Muscle of back (tissue), 13 donors: ENCODE measurements at places on chromosomes 16 and 17. TPM values are rescaled to one million over a fixed set of nuclear protein-coding genes. Genes with fewer than 3 reads are reported as not detected.
A peak's percentile ranks its signal among the peaks of the same experiment; 100 is the strongest.

SMG1 gene
- 39.0 TPM for polyA plus RNA-seq

MT1G gene
- polyA plus RNA-seq, result 0.92 TPM

DNA sequence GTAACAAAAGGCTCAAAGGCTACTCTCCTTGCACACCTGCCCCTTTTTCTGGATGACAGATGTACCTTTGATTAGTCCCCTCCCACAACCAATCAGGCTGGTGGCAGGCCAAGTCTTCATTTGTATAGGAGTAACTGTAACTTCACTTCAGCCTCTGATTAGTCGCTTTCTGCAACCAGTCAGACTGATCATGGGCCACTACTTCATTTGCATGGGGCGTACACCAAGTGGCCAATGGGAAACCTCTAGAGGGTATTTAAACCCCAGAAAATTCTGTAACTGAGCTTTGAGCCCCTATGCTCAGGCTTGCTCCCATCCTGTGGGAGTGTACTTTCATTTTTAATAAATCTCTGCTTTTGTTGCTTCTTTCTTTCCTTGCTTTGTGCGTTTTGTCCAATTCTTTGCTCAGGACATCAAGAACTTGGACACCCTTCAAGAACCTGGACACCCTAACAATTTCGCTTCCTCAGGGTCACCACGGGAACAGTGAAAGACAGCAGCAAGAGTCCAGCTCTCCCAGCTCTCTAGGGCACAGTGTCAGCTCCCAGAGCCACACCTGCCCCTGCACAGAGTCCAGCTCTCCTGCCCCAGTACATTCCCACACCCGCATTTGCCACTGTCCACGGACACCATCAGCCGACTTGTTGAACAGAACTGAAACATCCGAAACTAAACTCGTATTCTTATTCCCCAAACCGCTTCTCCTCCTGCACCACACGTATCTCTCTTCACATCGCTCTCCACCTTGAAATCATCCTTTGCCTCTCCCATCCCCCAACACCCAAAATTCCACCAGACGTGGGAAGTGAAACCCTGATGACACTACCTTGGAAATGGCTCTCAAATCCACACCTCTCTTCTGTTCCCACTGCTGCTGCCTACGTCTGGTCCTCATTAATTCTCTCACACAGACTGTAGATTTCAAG, 53.4 kb downstream of the ABCC12 start:
- DNase-seq, result no peak

HBM gene
- polyA plus RNA-seq, result 6.5 TPM

- DNase-seq, result peak; percentile 53
These were observed 789 bp downstream of the CSNK1D start for GRCh38 chr17:82272495-82273326.

DNA sequence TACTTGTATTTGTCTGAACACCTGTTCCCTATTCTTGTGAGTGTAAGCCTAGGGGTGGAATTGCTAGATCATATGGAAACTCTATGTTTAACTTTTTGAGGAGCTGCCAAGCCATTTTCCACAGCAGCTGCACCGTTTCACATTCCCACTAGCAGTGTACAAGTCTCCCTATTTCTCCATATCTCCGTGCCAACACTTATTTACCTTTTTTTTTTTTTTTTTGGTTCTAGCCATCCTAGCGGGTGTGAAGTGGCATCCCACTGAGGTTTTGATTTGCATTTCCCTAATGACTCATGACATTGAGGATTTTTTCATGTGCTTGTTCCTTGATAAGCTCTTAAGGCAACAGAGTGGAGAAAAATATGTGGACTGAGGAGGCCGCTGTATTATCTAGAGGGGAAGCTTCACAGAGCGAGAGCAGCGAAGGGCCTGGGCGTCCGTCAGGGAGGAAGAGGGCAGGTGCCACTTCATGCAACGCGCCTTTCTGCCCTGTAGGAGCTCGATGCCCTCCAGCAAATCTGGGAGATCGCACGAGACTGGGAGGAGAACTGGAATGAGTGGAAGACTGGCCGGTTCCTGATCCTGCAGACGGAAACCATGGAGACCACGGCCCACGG, 50.0 kb downstream of the DNAH2 start:
- peak; percentile 48 for DNase-seq

- DNase-seq, result no peak
These were observed 36.6 kb downstream of the FAM20A start for GRCh38 chr17:68564415-68565111.

GRCh38 chr17:66717641-66718058, 117.3 kb upstream of the CACNG5 start:
- DNase-seq, result no peak

CD300LB gene
- polyA plus RNA-seq, result 0.24 TPM

DNA sequence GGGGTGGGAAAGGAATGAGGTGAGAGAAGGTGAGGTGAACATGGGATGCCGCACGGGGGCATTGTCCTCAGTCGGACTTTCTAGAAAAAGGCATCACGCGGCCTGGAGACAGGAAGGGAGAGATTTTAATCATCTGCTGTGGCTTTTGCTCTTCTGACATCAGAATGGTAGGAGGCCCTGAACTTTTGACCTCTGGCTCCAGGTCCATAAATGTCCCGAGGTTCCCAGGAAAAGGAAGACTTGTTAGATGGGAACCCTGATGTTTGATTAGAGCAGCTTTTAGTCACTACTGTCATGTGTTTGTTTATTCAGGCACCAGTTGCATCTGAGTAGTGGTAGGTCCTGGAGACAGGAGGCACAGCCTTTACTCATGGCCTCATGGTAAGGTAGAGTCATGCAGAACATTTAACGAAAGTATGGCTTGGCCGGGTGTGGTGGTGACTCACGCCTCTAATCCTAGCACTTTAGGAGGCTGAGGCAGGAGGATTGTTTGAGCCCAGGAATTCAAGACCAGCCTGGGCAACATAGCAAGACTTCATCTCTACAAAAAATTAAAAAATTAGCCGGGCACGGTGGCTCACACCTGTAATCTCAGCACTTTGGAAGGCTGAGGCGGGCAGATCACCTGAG, 203.1 kb downstream of the MSI2 start:
- DNase-seq, result no peak

DNA sequence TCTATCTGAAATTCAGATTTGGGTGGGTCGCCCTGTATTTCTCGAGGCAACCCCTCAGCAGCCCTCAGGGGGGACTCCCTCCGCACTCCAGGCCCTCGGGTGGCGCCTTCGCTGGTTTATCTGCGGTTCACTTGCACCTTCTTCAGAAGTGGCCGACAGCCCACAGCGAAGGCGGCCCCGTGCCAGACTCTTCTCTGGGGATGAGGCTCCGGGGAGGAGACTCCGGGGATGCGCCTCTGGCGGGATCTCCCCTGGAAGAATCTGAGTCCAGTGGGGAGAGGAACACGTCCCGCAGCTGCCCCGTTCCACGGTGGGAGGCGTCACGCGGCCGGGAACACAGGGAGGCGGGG, 63.9 kb upstream of the DNAJA2 start:
- no peak for DNase-seq

SHPK gene
- polyA plus RNA-seq, result 4.6 TPM

DNA sequence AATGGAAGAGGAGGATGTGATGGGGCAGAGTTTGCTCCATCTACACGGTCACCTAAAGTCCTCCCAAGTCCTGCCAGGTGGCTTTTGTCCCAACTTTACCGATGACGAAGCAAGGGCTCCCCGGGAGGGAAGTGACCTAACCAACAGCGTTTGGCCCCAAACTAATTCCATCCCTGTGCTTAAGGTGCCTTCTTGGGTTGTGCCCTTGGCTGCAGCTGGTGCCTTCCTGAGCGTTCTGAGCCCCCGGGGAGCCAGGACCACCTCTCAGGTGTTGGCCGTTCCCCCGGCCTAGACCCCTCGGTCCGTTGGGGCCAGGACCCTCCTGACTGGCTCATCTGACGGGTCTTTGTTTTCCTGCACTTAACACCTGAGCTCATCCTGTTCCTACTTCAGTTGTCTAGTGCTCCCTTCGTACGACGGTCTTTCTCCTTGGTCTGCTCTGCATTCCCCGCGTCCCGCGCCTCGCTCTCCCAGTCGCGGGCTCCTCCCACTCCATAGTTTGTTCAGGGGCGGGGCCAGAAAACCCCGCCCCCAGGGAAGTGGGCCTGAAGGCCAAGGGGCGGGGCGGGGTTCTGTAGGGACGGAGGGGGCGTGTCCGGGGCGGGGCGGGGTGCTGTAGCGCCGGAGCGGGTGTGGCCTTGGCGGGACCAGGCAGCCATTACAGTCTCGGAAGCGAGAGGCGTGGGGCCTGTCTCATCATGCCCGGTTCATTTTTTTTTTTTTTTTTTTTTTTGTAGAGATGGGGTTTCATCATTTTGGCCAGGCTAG, 822 bp upstream of the ZSCAN10 start:
- DNase-seq, result peak; percentile 83

KRTAP16-1 gene
- not detected for polyA plus RNA-seq
